M059J (cell line): ENCODE measurements at places on chromosomes 7 and 10. TPM values are rescaled to one million over a fixed set of nuclear protein-coding genes. Genes with fewer than 3 reads are reported as not detected.

TRIM73 gene
- 0.10 and 0.12 TPM in 2 replicates for total RNA-seq

NXPH1 gene
- total RNA-seq: not detected in 2 replicates

DNA sequence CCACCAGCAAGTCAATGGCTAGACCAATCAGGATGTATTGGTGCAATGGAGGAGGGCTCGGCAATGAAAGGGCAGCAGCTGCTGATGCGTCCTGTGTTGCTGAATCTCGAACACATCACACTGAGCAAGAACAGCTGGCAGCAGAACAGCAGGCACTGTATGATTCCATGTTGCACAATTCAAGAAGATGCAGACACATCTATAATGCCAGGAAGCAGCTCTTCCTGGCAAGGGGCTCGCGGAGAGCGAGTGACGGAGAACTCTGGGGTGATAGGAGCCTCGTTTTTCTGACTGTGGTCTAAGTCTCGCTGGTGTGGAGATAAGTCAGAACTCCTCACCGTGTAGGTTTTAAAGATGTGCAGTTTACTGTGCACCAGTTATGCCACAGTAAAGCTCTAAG is 24.8 kb upstream of the PFKP start:
- no peak for DNase-seq

- DNase-seq: no peak
These were observed 32.8 kb upstream of the SLC18A3 start for GRCh38 chr10:49577182-49577925.

DNA sequence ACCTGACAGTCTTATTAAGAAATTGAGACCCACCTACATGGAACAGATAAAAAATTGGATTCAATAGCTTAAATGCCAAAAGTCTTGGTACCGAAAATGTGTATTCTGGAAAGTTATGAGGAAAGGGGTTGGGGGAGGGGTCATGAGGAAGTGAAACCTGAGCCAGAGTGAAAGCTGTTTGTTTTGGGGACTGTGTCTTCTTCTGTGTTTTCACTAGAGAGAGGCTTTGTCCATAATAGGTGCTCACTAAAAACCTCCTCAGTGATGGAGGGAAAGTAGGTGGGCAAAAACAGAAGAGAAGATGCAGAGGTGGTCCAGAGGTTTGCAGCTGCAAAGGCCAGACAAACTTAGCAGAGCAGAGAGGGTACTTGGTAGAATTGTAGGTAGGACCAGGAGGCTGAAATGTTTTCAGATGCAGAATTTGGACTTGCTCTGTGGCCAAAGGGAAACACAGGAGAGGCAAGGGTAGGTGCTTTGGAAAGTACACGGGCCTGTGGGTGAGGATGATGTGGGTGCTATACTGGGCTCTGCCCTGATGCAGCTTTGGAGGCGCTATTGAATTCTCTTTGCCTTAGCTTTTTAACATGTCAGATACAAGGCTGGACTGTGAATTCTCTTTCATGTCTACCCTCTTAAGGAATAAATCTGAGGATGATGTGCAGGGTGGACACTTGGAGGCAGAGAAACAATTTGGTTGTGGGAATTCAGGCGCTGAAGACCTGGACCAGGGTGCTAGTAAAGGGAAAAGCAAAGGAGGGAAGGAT is 254.6 kb downstream of the PTEN start:
- DNase-seq: peak; percentile 25

- DNase-seq: no peak
These were observed 493.2 kb upstream of the ADARB2 start for GRCh38 chr10:2230478-2230877.

DNA sequence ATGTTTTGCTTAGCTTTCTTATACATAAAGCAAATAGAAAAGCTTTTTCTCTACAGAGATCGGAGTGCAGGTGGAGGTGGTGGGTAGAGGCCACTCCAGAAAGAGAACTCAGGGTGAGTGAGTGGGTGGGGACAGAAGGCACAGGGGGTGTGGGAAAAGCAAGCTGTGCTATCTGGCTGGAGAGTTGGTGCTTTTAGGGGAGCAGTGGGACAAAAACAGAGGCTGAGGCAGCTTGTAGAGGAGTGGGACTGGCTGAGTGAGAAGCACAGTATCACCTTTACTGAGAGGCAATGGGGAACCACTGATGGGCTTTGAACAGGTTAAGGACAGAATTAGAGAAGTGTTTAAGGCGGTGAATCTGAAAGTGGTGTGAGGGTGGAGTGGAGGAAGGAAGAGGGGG is 275.3 kb downstream of the TCF7L2 start:
- no peak for DNase-seq
